ENCODE measurements at places on chromosomes 5 and 9.

DNA sequence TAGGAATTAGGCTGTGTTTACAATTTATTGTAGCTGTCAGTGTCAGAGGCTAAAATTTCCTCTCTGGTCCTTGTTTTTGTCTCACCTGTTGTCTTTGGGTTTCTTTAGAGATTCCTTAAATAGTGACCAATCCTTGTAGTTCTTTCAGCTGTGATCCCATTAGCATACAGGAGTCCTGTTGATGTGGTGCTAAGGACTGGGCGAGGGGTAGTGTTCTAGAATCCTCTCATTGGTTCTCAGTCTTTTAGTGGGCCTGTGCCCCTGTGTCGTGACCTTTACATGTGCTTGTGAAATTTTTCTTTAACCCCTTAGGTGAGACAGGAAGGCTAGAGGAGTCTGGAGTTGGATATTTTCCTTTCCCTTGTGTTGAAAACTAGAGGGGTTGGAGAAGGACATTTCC is 51.2 kb downstream of the ZNF618 start:
- no peak for DNase-seq

DNA sequence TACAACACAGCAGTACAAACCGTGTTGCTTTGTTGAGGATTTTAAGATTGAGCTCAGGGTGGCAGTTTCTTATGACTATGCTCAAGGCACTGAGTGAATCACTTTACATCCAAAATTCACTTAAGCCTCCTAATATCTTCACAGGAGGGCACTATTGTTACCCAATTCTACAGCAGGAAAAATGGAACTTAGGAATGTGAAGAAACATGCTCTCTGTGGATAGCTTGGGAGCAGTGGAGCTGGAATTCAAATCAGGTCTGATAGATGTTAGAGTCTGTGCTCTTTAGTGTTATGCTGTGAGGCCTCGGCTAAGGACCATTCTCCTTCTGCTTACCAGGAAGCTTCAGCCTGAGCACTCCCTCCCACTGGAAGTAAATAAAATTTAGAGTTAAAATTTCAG is 18.7 kb upstream of the HMHB1 start:
- no peak for DNase-seq

- DNase-seq: no peak
Observed at GRCh38 chr9:18903450-18903849, 129.6 kb downstream of the SAXO1 start.

- no peak for DNase-seq
Observed at GRCh38 chr5:8766448-8766847, 779.4 kb downstream of the SEMA5A start.

- no peak for DNase-seq
Observed at GRCh38 chr5:59380350-59380951, 513.1 kb downstream of the PDE4D start.

GRCh38 chr9:106864373-106865143 is 1.6 kb downstream of the ZNF462 start:
- DNase-seq: no peak

DNA sequence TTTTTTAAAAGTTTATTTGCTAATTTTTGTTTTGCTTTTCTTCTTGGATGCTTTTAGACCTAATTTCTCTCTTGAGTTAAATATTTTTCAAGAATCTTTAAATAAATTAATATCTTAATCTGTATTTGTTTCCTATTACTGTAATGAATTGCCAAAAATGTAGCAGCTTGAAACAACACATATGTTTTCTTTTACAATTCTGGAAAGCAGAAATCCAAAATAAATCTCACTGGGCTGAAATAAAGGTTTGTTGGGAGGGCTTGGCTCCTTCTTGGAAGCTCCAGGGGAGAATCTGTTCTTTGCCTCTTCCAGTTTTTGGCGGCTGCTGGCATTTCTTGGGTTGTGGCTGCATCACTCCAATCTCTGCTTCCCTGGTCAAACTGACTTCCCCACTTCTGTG is 658.1 kb upstream of the ARRDC3 start:
- DNase-seq: no peak

- no peak for DNase-seq
Observed at GRCh38 chr5:15643731-15644130, 143.8 kb downstream of the FBXL7 start.

DNA sequence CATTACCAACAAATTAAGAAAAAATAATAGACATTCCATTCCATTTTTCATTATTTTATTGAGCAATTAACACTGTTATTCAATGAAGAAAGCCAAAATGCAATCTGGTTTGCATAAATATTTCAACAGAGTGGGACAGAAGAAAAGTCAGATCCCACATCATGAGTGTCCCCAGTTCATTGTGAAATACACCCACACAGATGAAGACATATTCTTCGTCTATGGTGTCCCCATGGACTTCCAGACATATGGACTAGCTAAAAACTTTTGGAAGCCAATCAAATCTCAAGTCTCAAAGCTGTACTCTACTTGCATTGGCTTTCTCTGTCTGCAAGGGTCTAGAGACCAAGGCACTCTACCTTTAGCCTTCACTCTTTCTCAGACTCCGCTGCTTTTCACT is 194.3 kb downstream of the SEMA5A start:
- no peak for DNase-seq

All from activated naive CD4-positive, alpha-beta T cell treated with Interleukin-2 at 50 U/mL for 16 hours (primary cell).